ENCODE measurements at places on chromosomes 5 and 9.

DNA sequence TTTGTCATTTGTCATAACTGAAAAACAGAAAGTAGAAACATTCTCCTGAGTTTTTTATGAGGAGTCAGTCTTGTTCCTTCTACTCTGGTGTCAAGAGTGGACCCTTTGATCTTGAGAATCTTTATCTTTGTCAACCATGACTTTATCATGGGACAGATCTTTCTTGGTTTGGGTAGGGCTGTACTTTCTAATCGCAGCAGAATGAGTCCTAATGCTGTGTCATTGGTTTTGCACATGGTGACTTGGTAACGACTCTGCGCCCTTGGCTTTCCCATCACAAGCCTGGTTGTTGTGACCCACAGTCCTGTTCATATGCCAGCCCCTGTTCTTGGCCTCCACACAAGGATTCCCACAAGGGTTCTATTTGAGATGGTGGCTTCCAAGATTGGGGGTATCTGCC lies 45.6 kb downstream of the AOPEP start:
- no peak for DNase-seq

DNA sequence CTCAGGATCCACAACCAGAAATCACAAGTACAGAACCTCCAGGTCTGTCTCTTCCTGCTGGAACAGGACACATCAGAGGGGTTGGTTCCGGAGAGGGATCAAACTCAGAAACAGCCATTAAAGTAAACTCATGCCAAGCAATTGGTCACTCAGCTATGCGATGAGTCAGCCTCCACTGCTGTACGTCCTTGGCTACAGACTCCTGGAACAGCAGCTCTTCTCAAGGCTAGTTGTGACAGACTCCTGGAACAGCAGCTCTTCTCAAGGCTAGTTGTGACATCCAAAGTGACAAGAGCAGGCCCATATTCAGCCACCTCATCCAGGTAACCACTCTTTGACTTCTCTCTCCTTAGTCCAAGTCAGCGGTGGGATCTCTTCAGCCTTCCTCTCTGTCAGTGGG lies at the start of gene SPINK13:
TSS of gene SPINK13 (plus strand) at position 229 of the 400 bp plus-strand sequence. CDS start 1,279 bp downstream, outside the sequence.
- DNase-seq, result no peak

DNA sequence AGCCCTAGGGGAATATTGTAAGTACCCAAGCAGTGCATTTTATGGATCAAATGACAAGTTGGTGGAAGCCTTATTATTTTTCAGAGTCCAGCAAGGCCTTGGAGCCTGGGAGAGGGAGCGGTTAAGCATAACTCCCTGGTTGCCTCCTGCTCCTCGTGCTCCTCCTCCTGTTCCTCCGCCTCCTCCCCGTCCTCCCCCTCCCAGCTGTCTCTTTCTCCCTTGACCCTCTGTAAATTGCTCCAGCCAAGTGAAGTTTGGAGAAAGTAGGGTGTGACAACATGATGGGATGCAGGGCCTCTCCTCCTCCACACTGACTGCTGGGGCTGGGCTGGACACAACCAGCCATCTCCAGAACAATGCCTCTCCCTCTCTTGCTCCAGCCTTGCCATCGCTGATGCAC lies 586.9 kb downstream of the CCDC171 start:
- no peak for DNase-seq

DNA sequence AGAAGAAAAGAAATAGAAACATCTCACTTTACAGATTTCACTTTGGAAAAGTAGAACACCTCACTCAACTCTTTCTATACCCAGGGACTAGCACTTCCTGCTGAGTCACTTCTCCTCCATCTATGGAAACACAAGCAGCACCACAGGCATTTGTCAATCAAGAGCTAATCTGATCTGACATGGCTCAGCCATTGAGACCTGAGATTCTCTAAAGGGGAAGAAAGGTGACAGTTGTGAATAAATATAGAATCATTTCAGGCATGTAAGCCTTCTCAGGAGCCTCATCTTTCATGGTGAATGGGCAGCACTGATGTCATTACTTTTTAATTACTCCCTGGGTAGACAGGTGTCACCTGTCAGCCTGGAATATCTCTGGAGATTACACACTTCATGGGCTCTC lies 559.8 kb downstream of the HINT1 start:
- no peak for DNase-seq

DNA sequence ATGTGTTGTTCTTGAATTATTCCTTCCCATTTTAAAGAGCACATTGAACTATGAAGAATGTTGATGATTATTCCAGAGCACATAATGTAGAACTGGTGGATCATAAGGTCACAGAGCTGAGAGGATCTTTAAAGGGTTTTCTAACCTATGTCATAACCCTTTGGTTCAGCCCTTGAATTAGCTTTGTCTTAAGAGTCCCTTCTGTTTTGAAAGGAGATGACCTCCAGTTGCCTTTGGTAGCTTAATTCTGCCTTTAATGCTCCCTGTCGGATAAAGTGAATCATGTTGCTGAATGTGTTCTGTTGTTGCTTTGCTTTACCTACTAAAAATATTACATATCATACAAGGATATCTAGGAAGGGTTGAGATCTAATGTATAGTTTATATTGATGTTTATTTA lies 99.1 kb upstream of the PRRC1 start:
- DNase-seq, result no peak

DNA sequence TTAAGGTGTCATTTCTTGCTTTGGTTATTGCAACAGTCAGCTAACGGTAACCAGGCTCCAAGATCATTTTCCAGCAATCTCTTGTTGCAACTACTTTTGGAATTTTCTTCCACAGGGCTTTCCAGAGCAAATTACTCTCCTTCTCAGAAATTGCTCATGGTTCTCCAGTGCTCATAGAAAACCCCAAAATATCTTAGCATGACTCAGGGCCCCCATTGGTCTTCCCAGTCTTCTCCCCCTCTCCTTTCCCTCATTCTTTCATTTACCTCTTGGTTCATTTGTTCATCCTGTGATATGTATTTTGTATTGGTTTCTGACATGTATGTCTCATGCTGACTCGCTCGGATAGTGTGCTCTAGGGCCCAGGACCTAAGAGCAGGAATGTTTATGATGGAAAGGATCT lies 35.6 kb downstream of the WWC1 start:
- DNase-seq, result no peak

DNA sequence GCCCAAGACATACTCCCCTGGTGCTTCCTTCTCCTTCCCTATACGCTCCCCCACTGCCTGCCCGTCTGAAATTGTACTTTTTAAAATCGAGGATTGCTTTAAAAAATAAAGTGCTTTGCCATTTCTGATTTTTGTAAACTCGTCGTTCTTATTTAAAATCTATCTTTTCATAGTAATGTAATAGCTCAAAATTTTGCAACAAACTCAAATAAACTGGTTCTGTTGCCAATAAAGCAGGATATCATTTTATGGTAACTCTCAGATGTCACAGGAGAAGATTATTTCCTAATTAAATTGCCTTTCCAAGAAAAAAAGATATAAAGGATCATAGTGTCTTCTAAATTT lies 1.3 kb upstream of the NREP start:
- DNase-seq, result no peak

- no peak for DNase-seq
Observed at GRCh38 chr5:149387982-149388381, 8.9 kb upstream of the IL17B start.

GRCh38 chr5:179585941-179586401 lies 35.6 kb downstream of the RUFY1 start:
- no peak for DNase-seq

GRCh38 chr5:108606185-108606584 lies 141.5 kb upstream of the FER start:
- DNase-seq, result no peak

- no peak for DNase-seq
Observed at GRCh38 chr9:132656299-132656698, 13.5 kb downstream of the DDX31 start.

DNA sequence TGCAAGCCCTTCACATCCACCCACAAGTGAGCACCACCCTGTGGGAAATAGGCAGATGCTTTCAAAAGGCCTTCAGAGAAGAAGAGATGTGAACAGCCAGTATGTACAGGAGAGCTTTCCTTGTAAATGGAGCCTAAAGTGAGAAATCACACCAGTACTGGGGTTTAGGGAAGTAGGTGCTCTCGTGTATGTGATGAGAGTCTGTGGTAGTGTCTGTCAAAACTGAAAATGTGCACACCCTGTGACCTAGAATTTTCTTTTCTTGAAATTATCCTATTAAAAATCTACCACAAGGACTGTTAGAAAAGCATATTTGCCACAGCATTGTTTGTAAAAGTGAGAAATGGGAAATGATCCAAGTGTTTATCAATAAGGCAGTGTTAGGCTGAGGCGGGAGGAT lies 16.6 kb downstream of the OTULINL start:
- no peak for DNase-seq

DNA sequence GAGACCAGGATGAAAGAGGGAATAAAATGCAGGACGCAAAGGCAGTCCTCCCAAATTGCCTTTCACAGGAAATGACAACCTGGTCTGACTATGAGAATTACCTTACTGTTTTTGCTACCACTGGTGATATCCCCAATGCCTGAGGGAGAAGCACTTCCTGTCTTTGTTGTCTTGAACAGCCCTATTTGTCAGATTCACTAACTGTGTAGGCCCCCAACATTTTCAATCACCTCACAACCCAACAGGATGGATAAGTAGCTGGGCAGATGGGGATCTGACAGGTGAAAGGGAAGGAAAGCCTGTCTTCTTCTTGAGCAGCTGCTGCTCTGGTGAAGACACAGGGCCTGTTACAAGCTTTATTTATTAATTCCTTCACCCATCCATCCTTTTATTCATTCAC lies 9.7 kb downstream of the ESM1 start:
- DNase-seq, result no peak

DNA sequence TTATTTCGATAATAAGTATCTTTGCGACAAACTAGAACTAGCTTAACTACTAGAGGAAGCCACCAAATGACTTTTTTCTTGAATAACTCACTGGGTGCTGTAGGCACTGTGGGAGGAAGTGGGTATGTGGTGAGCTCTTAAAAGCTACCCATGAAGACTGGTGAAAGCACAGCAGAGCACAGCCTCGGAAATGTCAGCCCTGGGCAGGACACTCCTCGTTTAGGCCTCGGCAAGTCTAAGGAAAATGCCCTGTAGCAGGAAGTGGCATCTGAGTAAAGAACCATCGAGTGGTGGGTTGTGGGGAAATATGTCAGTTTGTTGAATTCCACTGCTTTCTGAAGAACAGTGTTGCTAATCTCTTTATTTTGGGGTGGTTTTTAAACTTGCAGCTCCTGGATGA lies 44.0 kb upstream of the NCS1 start:
- DNase-seq, result no peak

GRCh38 chr5:6360323-6361072 lies 17.8 kb downstream of the MED10 start:
- no peak for DNase-seq

DNA sequence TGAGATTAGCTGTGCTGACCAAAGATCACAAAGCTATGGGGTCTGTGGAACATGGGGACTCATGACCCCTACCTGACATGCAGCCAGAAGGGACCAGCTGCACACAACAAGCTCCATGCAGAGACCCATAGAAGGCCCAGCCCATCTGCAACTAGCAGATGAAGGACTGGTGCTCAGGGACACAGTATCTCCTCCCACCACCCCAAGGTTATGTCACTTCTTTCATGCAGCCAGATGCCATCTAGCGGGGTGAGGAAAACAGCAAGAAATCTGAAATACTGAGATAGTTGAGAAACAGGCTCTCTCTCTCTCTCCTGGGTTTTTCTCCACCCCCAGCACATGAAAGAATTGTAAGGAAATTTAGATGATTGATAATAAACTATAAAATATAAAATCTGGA lies 161.3 kb upstream of the DAPK1 start:
- DNase-seq, result no peak

- no peak for DNase-seq
Observed at GRCh38 chr9:75359638-75360037, 271.3 kb downstream of the OSTF1 start.

- DNase-seq, result no peak
Observed at GRCh38 chr5:99187611-99188010, 258.8 kb upstream of the CHD1 start.

- DNase-seq, result no peak
Observed at GRCh38 chr5:148858106-148858505, 31.7 kb downstream of the ADRB2 start.

- no peak for DNase-seq
Observed at GRCh38 chr9:129270903-129271431, 92.9 kb upstream of the IER5L start.

DNA sequence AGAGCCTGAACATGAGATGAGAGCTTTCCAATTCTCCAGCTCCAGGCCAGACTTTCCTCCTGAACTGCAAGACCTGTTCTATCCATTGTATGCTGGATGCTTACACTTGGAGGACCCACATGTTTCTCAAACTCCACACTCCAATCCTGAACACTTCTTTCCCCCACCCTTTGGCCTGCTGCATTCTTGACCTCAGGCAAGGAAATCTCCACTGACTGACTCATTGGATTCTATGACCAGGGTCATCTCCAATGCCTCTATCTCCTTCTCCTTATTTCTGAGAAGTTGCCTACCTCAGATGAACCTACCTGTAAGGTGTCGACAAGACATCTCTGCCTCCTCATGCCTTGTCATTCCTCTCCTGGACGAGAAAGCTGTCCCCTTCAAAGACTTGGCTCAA lies 153.6 kb downstream of the CRB2 start:
- DNase-seq, result no peak

DNA sequence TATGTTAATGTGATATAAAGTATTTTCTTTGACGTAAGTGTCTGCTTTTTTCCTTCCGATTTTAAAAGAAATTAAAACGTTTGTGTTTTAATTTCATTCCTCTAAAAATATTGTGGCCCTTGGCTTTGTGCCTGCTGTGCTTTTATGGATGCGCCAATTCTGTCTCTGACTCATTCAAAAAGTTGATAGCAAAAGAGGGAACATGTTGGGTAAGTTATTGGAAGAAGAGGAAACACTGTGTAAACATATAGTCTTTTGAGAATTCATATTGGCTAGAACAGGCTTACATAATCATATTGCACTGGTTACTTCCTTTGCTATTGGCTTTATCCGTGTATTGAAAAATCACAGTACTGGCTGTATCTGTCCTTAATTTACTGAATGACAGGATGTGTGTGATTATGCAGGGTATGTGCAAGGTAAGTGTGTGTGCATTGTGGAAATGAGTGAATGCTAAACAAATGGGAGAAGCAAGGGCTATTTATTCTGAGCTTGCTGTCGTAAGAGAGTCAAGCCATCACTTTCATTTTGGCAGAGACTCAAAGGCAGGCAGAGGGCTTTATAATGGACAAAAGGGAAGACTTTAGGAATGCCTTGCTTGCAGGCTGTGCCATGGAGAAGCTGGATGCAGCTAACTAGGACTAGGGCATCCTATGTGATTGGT lies 67.8 kb downstream of the SGCD start:
- no peak for DNase-seq

GRCh38 chr9:16191691-16192402 lies 639.0 kb downstream of the CCDC171 start:
- no peak for DNase-seq
